ENCODE measurements at places on chromosomes 16 and 17.
A peak's percentile ranks its signal among the peaks of the same experiment; 100 is the strongest.

GRCh38 chr16:75460446-75460845, 4.0 kb downstream of the TMEM170A start:
- no peak for DNase-seq

GRCh38 chr17:68972119-68972704, 17.0 kb upstream of the ABCA8 start:
- peak; percentile 13 for DNase-seq

DNA sequence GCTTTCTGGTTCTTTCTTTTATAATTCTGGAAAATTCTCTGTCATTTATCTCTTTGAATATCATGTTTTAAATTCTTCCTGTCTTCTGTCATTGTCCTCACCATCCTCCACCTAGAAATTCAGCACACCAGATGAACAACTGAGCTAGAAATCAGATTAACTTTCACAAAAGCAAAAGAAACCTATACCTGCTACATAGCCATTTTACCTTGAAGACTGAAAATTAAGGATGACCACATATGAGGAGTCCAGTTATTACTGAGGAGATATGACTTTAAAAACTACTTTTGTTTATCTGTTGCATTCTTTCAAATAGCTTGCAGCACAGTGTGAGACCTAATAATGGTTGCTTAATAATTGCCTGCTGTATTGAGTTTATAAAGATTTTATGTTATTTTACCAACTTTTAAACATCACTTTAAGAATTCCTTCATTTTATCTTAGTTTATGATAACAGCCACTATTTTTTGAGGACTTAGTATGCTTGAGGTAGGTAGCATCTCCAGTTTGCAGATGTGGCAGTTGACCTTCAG, 104.3 kb downstream of the BCAS3 start:
- no peak for DNase-seq

DNA sequence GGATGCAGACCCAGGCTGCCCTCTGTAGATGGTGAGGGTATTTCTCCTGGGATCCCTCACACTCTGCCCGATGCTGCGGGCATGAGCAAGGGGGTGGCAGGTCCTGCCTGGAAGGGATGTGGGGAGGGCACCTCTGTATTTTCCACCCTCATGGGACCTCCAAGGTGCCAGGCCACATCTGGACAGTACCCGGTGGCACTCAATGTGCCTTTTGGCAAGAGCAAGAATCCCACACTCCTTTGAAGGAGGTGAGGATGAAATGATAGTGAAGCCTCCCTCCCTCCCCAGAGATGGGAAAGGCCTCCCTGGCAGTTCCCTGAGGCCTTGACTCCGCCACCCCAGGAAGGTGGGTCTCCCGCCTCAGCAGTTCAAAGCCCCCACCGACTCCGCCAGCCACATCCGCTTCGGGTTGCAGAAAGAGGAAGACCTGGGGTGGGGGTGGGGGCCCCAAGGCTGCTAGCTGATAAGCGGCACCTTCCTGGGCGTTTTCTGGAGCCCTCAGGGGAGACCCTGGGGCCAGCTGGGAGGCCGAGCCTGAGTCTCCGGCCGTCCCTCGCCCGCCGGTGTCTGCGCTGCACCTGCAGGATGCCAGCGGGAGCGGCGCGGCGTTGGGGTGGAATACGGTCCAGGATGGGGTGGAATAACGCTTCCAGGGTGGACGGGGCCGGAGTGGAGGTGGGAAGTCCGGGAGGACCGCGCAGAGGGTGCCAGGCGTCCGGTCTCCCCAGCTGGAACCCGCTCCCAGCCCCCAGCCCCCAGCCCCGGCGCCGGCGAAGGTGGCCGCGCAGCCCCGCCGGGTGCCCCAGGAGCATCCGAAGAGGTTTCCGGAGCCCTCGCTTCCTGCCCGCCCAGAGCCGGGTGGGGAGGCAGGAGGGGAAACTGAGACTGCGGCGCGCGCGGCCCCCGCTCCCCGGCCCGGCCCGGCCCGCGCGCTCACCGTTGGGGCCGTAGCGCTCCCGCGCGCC, 718 bp downstream of the ATP2A3 start:
- no peak for DNase-seq

DNA sequence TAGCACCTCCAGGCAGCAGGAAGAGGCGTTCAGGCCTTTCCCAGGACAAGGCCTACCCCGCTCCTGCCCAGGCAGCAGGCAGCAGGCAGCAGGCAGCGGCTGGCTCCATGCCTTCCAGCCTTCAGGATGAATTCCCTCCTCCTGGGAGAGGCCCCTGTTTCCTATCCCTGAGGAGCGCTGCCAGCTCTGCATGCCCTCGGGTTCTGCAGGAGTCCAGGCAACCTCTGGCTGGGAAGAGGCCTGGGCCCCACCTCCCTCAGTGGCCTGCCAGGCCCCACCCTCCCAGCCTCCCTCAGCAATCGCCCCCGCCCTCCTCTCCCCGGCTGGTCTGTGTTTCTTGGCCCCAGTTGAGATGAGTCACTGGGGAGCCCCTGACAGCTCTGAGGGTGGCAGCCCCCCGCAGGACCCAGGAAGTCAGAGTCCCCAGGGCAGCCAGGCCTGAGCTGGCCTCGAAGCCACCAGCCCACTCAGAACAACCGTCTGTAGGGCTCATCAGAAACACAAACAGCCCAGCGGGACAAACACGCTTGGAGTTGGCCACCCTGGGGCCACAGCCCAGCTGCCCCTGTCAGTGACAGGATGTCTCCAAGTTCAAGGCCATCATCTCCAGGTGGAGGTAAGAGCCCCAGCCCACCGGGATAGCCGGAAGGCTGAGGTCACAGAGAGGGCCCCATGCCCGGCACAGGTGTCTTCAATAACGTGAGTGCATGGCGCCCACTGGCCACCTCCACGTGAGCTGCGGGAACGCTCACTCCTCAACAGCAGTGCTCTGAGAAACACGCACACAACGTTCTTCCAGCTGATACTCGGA, 39.5 kb upstream of the CIBAR2 start:
- peak; percentile 36 for DNase-seq

- no peak for DNase-seq
These were observed 2.6 kb upstream of the CHAD start for GRCh38 chr17:50471009-50471905.

DNA sequence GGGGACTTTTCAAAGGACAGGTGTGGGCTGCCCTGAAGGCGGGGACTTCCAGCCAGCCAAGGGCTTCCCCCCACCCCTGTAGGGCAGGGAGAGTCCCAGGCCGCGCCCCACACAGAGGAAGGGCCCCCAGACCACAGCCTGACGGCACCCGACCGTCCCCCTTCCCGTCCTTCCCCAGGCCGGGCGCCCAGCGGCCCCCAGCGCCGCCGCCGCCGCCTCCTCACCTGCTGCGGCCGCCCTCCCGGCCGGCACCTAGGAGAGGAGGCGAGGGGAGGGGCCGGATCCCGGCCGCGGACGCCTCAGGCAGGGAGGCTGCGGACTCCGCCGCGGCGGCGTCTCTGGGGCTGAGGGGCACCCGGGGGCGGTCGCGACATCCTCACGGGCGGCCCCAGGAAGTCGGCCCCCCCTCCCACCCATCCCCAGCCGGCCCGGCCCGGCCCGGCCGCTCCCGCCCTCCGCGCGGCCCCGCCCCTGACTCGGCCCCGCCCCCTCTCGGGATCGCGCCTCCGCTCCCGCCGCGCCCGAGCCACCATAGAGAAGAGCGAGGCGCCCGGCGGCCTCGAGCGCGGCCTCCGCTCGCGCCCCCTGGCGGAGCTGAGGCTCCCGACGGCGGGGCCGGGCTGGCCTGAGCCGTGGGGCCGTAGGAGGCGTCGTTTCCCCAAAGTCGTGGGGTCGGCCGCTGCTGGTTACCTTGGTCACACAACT, 25.5 kb upstream of the RFFL start:
- DNase-seq: peak; percentile 78

DNA sequence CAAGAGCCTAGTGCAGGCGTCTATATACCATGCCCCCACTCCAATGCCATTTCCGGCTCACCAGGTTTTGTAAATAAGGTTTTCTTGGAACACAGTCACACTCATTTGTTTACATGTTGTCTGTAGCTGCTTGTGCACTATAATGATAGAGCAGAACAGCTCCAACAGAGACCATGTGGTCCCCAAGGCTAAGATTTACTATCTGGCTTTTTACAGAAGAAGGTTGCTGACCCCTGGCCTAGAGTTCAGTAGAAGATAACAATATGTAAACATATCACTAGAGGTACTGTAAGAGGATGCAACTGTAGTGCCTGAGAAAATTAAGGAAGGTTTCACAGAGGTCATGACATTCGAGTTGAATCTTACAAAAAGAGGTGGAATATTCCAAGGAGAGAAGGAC, 66.3 kb downstream of the CACNG1 start:
- DNase-seq: no peak

GRCh38 chr17:42521666-42522262, 14.3 kb upstream of the NAGLU start:
- no peak for DNase-seq

DNA sequence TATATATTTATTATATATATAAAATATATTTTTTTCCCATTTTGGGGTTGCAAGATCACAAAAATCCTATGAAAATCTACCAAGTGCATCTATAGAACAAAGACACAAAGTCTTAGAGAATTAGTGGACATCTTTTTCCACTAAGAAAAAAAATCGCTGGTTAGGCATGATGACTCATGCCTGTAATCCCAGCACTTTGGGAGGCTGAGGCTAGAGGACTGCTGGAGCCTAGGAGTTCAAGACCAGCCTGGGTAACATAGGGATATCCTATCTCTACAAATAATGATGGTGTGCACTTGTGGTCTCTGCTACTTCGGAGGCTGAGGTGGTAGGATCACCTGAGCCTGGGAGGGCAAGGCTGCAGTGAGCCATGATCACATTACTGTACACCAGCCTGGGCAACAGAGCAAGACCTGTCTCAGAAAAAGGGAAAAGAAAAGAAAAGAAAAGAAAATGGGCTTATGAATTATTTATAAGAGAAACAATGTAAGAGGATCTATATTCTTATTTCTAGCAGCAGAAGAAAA, 185.1 kb upstream of the PSMD7 start:
- DNase-seq: no peak

- no peak for DNase-seq
These were observed 190.0 kb downstream of the RAB11FIP4 start for GRCh38 chr17:31581491-31581890.

DNA sequence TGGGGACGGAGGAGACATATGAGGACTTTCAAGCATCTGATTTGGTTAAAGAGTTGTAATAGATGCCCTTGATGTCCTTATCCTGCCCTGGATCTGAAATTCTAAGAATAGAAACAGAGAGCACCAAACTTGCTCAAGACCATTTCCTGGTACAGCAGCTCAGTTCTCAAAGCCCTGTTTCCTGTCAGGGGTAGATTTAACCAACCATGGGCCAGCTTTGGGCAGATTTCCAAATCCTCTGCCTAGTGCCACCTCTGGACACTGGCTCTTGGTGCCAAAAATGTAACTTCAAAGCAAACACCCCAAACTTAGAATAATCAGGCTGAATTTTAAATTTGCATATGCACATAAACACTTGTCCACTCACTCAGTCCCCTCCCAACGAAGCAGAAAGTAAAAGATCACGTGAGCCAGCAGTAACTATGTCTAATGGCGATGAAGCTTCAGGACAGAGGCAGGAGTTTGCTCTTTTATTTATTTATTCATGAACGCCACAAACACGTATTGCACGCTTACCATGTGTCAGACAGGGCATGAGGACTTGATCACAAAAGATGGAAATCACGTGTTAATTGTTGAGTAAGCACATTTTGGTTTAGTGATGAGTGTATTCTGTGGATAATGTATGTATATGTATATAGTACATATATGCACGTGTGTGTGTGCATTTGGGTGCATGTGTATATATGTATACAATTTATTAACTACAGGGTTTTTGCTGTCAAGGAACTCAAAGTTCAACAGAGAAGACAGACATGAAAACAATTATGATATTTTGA, 23.1 kb upstream of the SDK2 start:
- no peak for DNase-seq

DNA sequence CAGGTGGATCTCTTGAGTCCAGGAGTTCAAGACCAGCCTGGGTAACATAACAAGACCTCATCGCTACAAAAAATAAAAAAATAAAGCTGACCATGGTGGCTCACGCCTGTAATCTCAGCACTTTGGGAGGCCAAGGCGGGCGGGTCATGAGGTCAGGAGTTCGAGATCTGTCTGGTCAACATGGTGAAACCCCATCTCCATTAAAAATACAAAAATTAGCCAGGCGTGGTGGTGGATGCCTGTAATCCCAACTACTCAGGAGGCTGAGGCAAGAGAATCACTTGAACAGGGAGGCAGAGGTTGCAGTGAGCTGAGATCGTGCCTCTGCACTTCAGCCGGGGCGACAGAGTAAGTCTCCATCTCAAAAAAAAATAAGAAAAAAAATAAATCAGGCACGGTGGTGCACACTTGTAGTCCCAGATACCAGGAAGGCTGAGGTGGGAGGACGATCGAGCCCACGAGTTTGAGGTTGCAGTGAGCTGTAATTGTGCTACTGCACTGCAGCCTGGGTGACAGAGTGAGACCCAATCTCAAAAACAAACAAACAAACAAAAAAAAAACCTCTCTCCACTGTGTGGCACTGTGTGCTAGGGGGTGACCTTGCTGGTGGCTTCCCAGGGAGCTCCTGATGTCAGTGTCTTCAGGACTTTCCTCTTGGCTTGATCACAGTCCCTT, 19.8 kb upstream of the MAPK3 start:
- peak; percentile 16 for DNase-seq

- no peak for DNase-seq
These were observed 43.9 kb downstream of the PITPNC1 start for GRCh38 chr17:67420994-67421393.

GRCh38 chr16:83115491-83116232, 488.9 kb downstream of the CDH13 start:
- no peak for DNase-seq

- no peak for DNase-seq
These were observed 24.6 kb upstream of the ZFP90 start for GRCh38 chr16:68514511-68514910.

DNA sequence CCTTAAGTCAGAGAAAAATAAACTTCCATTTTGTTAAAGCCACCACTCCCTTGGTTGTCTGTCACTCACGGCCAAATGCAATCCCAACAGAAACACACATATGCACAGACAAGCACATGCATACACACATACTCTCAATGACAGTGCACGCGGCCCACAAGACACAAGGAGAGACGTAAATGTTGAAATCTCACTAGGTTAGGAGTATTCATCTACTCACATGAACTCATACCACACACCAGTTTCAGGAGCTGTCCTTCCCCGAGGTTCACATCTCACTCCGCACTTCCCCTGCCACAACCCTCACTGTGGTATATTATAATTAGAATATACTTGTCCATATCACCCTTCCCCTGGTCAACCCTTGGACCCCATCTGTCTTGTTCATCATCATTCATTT, 30.5 kb upstream of the CRYBA1 start:
- DNase-seq: no peak

DNA sequence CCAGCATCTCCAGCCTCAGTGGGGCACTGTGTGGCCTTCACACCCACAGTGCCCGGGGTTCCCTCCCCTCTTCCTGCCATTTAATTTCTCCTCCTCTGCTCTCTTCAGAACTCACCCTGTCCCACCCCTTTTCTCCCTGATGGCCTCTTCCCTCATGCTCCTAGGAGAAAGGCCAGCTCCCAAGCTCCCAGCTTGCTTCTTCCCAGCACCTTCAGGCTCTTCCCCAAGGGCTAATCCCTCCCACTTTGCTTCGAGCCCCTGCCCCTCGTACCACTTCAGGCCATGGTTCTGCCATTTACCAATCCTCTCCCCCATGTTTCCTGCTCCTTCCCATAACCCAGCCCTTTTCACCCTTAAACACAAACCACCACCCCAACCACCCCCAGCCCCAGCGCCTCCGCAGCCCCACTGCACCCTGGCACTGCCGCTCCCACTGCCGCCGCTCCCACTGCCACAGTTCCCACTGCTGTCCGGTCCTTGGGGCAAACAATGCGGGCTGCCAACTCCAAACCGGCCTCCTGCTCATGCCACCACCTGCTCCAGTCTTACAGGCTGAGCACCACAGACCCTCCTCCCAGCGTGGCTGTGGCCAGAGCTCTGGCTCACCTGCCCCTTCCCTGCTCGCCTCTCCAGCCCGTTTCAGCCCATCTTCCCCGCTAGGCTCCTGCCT, 28.6 kb downstream of the ADAM11 start:
- no peak for DNase-seq
